ENCODE measurements at places on chromosomes 6 and 20.

DNA sequence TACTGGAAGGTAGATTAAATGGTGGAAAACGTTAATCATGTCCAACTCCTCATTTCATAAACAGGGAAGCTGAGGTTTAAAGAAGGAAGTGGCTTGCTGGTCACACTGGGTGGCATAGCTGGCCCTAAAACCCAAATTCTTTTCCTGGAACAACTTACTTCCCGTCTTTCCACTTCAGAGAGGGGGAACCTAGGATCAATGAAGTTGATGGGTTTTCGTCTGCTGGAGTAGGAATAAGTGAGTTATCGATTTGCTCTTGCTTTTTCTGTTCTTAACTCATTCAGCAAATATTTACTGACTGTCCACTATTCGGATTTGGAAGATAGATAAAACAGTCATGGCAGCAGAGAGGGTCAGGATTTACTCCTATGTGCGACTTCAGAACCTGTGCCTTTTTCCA lies 1.2 kb upstream of the SYS1 start:
- no peak for DNase-seq

- DNase-seq, result peak; percentile 73
These were observed 5.3 kb downstream of the OARD1 start for GRCh38 chr6:41066867-41067304.

DNA sequence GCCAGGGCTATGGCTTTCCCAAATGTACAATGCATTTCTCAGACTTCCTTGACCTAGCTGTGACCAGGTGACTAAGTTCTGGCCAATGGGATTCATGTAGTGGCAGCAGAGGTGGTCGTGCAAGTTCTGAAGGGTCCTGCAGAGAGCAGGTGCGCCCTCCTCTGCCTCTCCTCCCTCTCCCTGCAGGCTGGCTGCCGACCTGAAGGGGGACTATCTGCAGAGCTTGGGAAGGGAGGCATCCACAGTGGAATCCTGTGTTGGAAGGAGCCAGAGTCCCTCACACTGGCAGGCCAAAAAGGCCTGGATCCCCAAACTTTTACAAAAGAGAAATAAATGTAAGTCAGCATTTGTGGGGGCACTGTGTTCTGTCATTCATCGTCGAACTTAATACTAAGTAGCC lies 66.6 kb downstream of the CDH26 start:
- no peak for DNase-seq

- DNase-seq, result no peak
These were observed 68.0 kb downstream of the CYP39A1 start for GRCh38 chr6:46584586-46584985.

- no peak for DNase-seq
These were observed 229.9 kb downstream of the BCAS1 start for GRCh38 chr20:53840532-53840931.

DNA sequence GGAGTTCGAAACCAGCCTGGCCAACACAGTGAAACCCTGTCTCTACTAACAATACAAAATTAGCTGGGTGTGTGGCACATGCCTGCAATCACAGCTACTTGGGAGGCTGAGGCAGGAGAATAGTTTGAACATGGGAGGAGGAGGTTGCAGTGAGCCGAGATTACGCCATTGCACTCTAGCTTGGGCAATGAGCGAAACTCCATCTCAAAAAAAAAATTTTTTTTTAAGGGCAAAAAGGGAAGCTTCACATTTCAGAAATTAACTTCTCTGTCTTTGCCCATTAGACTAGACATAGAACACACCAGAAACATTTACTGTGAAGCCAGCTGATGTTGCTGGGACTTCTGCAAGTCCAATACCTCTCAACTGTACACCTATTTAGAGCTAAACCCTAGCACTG lies 90.8 kb upstream of the HDAC2 start:
- no peak for DNase-seq

GRCh38 chr6:167744681-167745669 lies 81.7 kb upstream of the AFDN start:
- DNase-seq, result no peak

DNA sequence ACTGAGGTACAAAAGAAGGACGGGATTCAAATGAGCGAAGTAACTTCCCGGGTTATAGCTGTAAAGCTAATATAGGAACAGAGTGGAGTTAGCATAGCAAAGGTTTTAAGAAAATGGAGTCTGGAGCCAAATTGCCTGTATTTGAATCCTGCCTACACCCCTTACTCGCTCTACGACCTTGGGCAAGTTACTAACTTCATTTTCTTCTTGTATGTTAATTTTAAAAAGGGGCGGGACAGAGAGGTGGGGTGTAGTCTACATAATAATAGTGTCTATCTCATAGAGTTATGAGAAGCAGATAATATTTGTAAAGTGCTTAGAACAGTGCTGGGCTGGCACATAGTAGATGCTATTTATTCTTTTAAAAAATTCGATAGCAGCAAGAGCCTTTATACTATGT lies 705 bp downstream of the ZSCAN23 start:
- no peak for DNase-seq

GRCh38 chr20:12067686-12068085 lies 150.0 kb downstream of the BTBD3 start:
- no peak for DNase-seq

DNA sequence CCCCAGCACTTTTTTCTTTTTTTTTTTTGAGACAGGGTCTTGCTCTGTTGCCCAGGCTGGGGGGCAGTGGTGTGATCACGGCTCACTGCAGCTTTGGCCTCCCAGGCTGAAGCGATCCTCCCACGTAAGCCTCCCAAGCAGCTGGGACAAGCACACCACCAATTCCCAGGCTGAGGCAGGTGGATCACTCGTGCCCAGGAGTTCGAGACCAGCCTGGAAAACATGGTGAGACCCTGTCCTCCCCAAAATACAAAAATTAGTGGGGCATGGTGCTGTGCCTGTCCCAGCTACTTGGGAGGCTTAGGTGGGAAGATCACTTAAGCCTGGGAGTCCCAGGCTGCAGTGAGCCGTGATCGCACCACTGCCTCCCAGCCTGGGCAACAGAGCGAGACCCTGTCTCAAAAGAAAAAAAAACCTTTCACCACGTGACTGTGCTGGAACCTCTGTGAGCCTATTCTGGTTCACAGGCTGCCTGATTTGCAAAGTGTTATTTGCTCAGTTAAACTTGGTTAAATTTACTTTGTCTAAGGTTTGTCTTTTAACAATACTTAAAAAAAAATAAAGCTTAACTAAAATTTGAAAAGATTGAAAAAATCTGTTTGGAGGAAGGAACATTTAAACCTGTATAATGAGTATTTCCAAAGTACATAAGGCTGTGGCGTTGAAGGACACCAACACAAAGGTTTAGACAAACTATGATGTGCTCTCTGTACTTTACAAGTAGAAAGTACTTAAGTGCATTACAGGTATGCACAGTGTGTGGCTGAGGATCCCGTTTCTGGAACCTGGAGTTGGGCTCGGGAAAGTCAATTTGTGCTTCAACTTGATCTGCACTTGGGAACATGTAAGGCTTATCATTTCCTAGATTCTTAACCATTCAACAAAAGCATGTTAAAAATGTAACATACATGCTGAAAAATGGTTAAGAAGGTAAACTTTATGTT lies 55.0 kb downstream of the PPP1R3G start:
- DNase-seq, result no peak

DNA sequence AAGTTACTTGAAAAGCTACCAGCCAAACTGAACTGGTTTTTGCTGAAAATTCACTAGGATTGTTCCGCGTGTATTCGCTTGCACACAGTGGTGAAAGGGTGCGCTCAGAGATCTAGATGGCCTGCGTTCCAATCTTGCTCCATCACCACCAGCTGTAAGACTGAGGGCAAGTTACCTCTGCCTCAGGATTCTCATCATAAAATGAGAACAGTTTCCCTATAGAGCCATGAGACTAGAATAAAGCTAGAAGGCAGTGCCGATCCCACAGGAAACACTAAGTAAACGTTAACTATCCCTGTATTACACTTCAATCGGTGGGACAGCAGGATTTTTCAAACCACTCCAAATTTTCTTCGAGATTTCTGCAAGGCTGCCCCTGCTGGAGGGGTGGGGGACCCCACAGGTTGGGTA lies 838 bp downstream of the AHCY start:
- DNase-seq, result no peak

GRCh38 chr6:139981768-139982181 lies 607.3 kb upstream of the CITED2 start:
- DNase-seq, result no peak

- no peak for DNase-seq
These were observed 317.5 kb downstream of the UTRN start for GRCh38 chr6:144602523-144603180.

GRCh38 chr20:34871966-34872621 lies 562 bp downstream of the GGT7 start:
- DNase-seq, result no peak

DNA sequence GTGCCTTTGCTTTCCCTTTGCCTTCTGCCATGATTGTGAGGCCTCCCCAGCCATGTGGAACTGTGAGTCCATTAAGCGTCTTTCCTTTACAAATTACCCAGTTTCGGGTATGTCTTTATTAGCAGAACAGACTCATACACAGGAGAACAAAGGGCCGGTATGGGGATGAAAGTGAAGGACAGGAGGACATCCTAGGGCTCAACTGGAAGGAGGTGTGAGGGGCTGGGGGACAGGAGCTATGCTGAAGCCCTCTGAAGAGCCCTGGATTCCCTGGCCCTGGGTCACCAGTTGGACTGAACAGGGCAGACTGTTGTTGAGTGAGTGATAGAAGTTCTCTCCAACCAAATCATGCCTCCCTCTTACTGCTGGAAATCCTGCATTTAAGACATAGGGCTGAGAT lies 105.8 kb downstream of the SCML4 start:
- no peak for DNase-seq

- DNase-seq, result no peak
These were observed 15.0 kb downstream of the ZNF217 start for GRCh38 chr20:53578492-53579222.

- no peak for DNase-seq
These were observed 27.6 kb downstream of the SLC22A23 start for GRCh38 chr6:3429211-3429610.

- no peak for DNase-seq
These were observed 31.2 kb upstream of the MANEA start for GRCh38 chr6:95546148-95546547.

DNA sequence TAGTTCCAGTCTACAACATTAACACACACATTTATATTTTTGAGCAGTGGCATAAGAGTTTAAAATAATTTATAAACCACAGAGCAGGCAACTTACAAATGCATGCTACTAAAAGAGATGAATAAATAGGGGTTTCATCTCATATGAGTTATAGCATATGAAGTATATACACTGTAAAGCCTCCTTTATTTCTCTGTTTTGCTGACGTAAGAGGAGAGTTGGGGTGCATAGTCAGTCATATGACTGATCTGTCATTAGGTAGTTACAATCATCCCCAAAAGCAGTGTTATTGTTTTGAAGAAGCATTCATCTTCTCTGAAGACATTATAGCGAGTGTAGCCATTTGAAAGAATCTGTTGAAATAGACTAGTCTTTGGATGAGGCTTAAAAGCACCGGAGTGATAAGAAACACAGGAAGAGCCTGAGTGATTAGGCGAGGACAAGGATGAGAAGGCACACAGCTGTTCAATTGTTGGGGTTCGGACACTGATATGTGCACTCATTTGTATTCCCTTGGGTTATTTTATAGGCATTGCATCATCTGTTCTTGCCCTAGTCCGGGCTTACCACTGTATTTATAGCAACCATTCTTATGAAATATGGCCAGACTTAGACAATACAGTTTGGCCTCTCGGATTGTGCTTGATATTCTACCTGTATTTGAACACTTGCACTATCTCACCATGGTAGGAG lies 325.7 kb downstream of the SAMD5 start:
- no peak for DNase-seq

DNA sequence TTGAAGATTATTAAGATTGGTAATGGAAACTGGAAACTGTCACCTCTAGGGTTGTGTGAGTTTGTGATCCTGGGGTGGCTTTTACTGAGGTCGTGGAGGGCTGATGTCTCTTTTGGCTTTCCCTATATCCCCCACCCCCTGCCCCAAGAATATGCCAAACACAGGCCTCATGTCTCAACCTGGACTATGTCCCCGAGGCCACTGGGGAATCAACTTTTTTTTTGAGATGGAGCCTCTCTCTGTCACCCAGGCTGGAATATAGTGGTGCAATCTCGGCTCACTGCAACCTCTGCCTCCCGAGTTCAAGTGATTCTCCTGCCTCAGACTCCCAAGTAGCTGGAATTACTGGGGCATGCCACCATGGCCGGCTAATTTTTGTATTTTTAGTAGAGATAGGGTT lies 83.3 kb upstream of the RALGAPA2 start:
- DNase-seq, result no peak

DNA sequence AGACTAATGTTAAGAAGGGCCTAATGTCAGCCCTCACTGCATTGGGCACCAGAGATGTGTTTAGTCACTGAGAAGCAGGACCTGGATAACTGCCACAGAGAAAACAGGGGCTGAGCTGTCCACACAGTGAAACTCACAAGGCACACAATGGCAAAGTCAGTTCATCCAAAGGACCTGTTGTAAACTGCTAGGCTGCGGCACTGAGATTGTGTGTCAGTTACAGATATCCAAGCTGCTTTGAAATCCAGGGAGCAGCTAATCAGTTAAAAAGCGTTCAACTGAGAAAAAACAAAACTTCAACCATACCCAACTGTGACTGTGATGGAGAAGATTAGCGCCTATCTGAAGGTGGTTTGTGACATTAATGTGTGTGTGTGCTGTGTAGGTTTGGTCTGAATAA lies 27.8 kb upstream of the TMEM14A start:
- DNase-seq, result no peak

DNA sequence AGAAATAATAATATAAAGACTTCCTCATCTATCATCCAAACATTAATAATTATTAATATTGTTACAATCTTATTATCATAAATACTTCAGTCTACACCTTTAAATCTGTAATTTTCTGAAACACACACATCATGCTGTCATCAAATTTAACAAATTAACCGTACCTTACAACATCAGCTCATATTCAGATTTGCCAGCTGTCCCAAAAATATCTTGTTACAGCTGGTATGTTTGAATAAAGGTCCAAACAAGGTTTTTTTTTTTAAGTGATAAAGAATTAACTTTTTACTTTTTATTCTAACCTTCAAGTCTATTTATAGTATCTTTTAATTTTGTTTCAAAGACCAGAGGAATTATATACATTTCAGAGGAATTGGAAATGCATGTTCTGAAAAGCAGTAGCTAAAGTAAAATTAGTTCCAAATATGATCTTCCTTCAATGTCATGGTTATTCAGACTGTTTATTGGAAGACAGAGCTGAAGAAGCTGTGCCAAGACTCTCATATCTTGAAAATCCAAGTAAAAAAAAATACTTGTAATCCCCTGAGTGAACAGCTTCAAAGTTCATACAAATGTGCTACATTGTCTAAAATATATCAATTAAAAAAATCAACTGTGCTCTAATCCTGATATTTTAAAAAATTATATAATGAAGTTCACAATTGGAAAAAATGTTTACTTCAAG lies 161.7 kb upstream of the BMP5 start:
- DNase-seq, result no peak

- DNase-seq, result no peak
These were observed 134.9 kb upstream of the TOP1 start for GRCh38 chr20:40893610-40894236.

- no peak for DNase-seq
These were observed 21.7 kb downstream of the TGM6 start for GRCh38 chr20:2402271-2402980.

Measured in heart left ventricle (tissue), 16 donors.